ENCODE measurements at places on chromosomes 11 and 22. TPM values are rescaled to one million over a fixed set of nuclear protein-coding genes. Genes with fewer than 3 reads are reported as not detected.

FJX1 gene
- 1.1 TPM for total RNA-seq

DNA sequence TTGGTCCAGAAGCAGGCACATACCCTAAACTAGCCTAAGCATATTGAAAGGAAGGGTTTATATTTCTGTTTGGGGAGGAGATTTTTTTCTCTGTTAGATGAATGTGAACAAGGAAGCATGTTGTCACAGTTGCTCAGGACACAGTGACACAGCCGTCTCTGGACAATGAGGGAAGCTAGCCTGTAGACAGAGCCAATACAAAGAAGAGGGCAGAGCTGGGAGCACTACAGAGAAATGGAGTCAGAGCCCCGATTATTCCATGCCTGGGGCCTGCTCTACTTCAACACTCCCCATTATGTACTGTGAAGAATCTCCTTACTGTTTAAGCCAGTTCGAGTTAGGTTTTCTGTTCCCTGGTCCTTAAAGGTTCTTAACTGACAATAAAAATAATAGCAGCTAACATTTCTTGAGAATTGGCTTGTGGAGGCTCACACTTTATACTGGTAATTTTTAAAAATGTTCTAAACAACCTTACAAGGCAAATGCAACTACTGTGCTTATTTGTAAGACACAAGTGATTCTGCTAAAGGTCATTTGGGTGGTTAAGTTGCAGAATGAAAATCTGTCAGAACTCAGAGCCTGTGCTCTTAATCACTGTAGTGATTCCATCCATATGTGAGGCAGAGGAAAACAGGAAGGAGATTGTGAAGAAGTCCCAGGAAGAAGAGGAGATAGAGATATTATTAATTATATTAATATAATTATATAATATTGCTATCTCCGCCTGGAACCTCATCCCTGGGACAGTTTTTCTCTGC is 58.8 kb upstream of the RRAS2 start:
- DNase-seq = no peak

GRCh38 chr11:126874276-126874675 is 126.3 kb downstream of the KIRREL3 start:
- no peak for DNase-seq

- peak; percentile 46 for DNase-seq
Observed at GRCh38 chr22:49577168-49578060, 250.3 kb downstream of the BRD1 start.

GRCh38 chr11:39462506-39462905 is 1996.9 kb downstream of the LRRC4C start:
- no peak for DNase-seq

SLC22A9 gene
- total RNA-seq = not detected

- DNase-seq = no peak
Observed at GRCh38 chr11:89498845-89499448, 7.8 kb upstream of the NOX4 start.

DNA sequence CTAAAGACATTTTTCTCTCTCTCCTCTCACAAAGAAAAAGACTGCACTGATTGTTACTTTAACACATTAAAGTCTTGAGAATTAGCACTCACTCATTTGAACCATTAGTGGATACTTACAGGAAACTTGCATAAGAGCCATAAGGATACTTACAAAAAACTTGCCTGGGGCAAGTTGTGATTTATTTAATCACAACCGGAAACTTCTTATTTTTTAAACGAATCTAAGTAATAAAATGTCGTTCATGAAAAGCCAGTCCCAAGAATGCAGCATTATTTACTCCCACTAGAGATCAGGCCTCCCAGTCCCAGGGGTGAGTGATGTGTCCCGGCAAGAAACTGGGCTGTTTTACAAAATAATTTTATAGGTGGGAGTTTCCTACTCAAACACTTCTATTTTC is 59.3 kb upstream of the TTC12 start:
- DNase-seq = no peak

DNA sequence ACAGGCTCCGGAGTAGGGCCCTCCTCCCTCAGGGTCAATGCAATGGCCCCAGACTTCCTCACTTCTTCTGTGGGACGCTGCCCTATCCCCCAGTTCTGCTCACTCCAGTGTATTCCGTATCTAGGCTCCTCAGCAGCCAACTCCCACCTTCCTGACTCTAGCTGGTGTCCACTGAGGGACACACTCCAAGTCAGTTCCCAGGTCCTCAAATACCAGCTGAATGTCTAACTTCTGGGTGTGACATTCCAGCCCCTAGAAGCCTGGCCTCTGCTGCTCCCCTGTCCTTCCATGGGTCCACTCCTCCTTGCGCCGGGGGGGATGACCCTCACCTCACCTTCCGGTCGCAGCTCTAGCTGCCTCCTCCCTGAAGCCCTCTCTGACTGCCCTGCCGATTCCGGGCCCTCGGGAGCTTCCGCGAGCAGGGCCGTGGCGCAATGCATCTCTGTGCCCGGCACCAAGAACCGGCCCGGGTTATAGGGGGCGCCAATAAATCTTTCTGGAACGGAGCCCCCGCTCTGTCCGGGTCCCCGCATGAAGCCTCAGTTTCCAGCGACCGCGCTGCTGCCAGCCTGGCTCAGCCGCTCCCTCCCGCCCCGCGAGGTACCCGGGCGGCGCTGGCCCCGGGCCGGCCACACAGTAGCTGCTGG is 15.4 kb downstream of the BAD start:
- peak; percentile 42 for DNase-seq

DNA sequence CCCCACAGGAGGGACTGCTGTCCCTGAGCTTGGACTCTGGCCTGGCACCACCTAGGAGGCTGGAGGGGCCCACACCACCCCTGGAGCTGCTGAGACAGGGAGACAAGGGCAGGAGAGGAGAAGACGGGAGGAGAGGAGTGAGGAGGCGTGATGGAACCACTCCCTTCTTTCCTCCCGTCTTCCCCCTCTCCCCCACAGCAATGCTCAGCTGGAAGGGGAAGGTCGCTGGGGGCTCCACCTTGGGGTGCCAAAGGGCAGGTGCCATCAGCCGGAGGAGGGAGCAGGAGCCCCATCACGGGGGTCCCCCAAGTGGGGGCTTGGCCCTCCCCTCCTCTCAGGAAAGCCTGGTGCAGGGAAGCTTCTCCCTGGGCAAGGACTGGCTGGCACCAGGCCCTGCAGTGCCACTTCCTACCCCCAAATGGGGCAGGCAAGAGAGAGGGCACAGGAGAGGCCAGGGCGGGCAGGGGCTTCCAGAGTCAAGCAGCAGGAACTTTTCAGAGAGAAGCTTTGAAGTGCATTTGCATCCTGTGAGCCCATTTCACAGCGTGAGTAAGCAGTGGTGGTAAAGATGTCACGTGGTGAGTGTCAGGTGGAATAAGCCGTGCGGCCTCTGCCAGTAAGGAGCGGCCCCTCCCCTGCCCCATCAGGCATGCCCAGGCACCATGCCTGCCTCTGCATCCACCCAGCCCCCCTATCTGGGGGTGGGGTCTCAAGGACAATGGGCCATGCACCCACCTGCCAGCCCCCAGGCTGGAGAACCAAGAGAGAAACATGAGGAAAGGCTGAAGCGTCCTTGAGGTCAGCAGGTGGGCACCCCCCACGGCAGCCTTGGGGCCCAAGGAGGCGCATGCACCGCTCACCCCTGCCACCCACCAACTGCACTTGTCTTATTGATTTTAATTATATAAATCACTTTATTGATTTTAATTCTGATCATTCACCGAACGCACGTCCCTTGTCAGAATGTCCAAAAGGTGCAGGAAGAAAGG is 4.9 kb downstream of the IGF2 start:
- DNase-seq = no peak

GRCh38 chr11:117549417-117549816 is 221.8 kb downstream of the CEP164 start:
- DNase-seq = no peak

DNA sequence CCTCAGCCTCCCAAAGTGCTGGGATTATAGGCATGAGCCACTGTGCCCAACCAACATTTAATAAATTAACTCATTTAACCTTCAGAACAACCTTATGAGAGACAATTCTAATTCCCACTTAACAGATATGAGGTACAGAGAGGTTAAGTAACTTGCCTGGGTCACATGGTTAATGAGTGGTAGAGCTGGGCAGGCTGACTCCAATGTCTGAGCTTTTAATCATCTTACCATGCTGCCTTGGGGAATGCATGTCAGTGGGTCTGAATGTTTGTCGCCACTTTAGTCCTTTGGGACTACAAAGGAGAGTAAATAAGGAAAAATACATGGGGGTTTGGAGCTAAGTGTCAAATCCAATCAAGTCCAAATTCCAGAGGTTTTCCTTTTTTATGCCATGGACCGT is 11.2 kb upstream of the PIK3C2A start:
- no peak for DNase-seq

FOLR1 gene
- 11.8 TPM for total RNA-seq

GRCh38 chr11:130673698-130674097 is 225.3 kb downstream of the ADAMTS15 start:
- DNase-seq = no peak

DNA sequence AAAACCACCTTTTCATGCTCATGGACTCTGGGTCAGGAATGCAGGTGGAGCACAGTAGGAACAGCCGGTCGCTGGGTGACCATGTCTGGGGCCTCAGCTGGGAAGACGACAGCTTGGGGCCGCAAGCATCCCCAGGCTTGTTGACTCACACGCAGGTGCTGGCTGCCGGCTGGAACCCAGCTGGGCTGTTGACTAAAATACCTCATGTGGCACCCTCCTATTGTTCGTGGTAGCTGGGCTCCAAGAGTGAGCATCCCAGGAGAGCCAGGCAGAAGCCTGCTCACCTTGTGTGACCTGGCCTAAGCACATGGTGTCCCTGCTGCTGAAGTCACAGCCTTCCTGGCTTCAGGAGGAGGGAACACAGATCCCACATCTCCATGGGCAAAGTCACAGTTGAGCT is 9.4 kb downstream of the DPP3 start:
- DNase-seq = no peak

C11orf97 gene
- total RNA-seq = not detected

DNA sequence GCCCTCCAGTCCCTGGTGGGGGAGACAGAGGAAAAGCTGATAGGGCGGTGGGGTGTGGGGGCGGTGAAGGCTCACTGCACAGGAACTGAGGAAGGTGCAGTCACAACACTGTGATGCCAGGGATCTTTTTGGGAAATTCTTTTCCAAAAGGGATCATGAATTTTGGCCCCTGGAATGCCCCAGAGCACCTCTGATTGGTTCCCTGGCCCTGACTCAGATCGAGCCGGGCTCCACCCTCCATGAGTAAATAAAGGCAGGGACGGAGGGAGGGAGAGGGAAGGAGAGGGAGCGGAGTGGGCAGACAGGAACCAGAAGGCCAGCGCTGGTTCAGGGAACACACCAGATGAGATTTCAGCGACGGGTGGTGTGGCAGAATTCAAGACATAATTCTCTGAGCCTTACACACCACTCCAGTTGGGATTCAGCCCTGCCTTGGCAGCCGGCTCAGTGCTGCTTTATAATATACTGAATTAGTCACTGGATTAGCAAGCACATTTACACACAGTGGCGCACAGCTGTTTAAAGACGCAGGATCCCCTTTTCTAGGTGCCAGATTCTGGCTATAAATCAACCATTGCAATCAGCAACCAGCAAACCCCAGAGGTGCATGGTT is 80.3 kb downstream of the ETS1 start:
- DNase-seq = peak; percentile 59

GRCh38 chr22:30667494-30668385 is at the start of gene DUSP18:
Gene DUSP18, minus strand, starts transcription at chr22:30667875. Its CDS starts 3,872 bp downstream, at chr22:30664003.
- peak; percentile 95 for DNase-seq

- peak; percentile 91 for DNase-seq
Observed at GRCh38 chr11:102346748-102347461, at the start of gene BIRC2. Gene BIRC2, plus strand, starts transcription at chr11:102347214. Its CDS starts 2,641 bp downstream, at chr11:102349855.

CASP12 gene
- total RNA-seq = 7.9 TPM

OR9I1 gene
- total RNA-seq = not detected

GRCh38 chr11:3901249-3902025 is 46.0 kb downstream of the STIM1 start:
- DNase-seq = no peak

TCN1 gene
- 45.6 TPM for total RNA-seq

DNA sequence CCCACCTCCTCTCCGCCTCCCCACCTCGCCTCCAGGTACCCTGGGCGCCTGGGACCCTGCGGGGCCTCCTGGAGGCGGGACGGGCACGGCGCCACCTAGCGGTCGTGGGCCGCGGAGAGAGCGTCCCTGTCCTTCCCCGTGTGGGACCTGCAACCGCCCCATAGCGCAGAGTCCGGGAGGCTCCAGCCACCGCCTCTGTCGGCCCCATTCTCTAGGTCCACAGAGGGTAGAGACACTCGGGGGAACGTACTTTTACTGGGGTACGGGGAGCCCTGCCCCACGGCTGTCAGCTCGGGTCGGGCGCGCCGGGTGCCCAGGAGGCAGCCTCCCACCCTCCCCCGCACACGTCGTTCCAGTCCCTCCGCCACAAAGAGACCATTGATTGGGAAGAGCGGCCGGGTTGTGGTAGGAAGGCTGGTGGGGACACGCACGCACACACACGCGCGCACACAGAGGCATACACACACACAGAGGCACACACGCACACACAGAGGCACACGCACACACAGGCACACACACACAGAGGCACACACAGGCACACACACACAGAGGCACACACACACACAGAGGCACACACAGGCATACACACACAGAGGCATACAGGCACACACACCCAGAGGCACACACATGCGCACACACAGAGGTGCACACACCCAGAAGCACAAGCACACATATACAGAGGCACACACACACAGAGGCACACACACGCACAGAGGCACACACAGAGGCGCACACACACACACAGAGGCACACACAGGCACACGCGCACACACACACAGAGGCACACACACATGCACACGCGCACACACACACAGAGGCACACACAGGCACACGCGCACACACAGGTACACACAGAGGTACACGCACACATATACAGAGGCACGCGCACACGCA is 12.6 kb upstream of the NECTIN1 start:
- peak; percentile 63 for DNase-seq

- no peak for DNase-seq
Observed at GRCh38 chr11:122248131-122248530, 132.1 kb upstream of the BLID start.

GRCh38 chr11:8086001-8086479 is 5.0 kb downstream of the TUB start:
- no peak for DNase-seq

GRCh38 chr11:69144316-69145049 is 11.3 kb upstream of the SMIM38 start:
- DNase-seq = no peak

- no peak for DNase-seq
Observed at GRCh38 chr11:75677909-75678308, 9.1 kb upstream of the MAP6 start.

DNA sequence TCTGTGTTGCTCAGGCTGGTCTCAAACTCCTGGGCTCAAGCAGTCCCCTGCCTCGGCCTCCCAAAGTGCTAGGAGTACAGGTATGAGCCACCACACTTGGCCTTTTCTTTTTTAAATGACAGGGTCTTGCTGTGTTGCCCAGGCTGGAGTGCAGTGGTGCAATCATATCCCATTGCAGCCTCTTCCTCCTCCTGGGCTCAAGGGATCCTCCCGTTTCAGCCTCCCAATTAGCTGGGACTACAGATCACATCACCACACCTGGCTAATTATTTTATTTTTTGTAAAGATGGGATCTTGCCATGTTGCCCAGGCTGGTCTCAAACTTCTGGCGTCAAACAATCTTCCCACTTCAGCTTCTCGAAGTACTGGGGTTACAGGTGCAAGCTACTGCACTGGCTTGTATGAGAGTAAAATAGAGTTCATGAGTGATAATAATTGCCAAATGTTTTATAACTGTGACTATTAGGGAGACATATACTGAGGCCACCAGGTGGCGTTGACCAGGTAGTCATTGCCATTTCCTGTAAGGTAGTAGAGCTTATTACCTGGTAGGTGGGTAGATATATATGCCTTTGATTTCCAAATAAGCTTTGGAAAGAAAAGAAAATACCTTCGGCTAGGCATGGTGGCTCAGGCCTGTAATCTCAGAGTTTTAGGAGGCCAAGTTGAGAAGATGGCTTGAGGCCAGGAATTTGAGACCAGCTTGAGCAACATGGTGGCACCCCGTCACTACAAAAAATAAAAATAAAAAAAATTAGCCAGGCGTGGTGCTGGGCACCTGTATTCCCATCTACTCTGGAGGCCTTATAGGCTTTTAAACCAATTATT is 5.4 kb downstream of the FDX1 start:
- no peak for DNase-seq

Data from breast epithelium (tissue), 4 donors.